COLO829 (cell line): ENCODE measurements at places on chromosomes 12 and 14.

- no peak for DNase-seq
Measured at GRCh38 chr12:52333321-52333720, 12.1 kb upstream of the KRT83 start.

DNA sequence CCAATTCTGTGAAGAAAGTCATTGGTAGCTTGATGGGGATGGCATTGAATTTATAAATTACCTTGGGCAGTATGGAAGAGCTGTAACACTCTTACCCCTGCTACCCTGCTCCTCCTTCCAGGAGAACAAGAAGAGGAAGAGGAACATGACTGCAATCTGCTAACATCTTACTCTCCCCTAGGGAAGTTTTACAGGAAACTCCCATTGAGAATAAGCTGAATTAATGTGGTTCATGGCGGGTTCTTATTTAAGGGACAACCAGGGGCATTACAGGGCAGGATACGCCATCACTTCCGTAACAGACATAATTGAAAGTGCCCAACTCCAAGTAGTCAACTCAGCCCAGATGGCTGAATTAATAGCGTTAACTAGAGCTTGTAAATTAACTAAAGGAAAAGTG lies 9.4 kb upstream of the PSMC1 start:
- no peak for DNase-seq

DNA sequence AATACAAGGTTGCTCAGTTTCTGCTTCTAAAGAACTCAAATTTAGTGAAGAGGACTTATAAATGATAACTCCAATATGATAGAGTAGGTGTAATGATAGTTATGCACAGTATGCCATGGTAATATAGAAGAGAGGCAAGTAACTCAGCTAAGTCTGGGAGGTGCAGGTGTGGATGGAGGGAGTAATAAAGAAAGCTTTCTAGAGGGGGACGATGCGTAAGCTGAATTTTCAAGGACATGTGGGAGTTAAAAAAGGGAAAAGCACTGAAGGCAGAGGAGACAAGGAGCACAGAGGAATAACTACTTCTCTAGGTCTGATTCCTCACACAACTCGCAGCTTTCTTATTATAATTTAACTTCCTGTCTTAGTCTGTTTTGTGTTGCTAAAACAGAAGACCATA lies 49.1 kb upstream of the ZDHHC17 start:
- no peak for DNase-seq

DNA sequence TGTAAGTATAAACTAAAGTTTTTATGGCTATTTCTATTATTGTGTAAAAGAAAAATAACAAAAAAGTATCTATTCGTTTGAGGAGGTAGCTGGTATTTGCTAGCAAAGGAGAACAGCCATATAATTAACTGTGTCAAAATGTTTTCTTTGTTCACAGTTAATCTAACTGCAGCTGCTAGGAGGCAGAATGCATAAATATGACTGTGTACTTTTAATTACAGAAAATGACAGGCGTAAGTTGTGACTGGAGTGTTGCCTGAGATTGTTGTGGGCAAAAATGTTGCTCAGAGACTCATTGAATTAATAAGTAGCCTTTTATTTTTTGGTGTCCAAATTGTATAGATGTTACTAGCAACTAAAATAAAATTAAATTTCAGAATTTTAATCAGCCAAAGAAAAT lies 33.5 kb downstream of the PTPRO start:
- no peak for DNase-seq

GRCh38 chr12:69951108-69951507 lies 126.1 kb downstream of the MYRFL start:
- DNase-seq, result no peak
